ENCODE measurements at places on chromosomes 5 and 9.

DNA sequence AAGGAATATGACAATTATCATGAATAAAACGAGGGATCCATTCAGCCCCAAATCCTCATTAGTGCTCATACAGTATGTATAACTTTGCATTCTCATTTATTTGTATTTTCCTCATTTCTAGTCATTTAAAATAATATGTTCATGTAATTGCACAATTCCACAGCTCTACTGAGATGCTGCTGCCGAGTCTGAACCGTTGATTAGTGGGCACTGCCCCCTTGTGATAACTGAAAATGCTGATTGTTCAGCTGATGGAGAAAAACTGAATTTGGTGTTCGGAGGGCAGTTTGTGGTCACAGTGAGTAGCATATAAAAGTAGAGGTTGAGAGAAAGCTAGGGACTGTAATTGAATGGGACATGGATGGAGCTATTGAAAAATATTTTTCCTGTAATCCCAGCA is 12.2 kb upstream of the GPR151 start:
- no peak for DNase-seq
- no peak overlapping the region for H3K4me3 ChIP-seq
- H3K4me1 ChIP-seq, result no peaks in the 10 kb centered on the region
- no peak overlapping the region for H3K27ac ChIP-seq

DNA sequence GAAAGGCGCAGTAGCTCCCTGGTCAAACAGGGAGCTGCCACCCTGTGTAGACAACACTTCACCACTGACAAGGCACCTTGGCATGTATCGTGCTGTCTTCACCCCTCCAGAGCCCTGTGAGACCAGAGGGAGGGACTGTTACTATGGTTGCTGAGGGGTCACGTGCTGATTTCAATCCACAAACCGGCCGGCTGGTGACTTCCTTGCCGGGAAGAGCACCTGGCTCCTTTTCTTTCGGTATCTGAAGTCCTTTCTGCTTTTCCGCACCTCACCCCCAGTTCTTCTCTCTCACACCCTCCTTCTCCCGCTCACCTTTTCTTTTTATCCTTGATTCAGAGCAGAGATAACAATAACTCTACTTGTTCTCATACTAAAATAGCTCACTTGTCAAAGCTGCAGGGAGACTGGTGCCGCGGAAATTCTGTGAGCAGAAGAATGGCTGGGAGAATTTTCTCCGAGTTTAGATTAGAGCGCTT is 327.2 kb downstream of the ZSWIM6 start:
- H3K27ac ChIP-seq, result no peak overlapping the region
- no peaks in the 10 kb centered on the region for H3K36me3 ChIP-seq
- H3K4me1 ChIP-seq, result no peaks in the 10 kb centered on the region
- H3K4me3 ChIP-seq, result no peak overlapping the region
- DNase-seq, result no peak

GRCh38 chr5:142325725-142326479 is 1.1 kb upstream of the SPRY4 start:
- peak overlapping the region; percentile 82 for H3K4me3 ChIP-seq
- H3K27me3 ChIP-seq, result no peaks in the 10 kb centered on the region
- H3K27ac ChIP-seq, result peak overlapping the region; percentile 85
- H3K36me3 ChIP-seq, result no peaks in the 10 kb centered on the region

DNA sequence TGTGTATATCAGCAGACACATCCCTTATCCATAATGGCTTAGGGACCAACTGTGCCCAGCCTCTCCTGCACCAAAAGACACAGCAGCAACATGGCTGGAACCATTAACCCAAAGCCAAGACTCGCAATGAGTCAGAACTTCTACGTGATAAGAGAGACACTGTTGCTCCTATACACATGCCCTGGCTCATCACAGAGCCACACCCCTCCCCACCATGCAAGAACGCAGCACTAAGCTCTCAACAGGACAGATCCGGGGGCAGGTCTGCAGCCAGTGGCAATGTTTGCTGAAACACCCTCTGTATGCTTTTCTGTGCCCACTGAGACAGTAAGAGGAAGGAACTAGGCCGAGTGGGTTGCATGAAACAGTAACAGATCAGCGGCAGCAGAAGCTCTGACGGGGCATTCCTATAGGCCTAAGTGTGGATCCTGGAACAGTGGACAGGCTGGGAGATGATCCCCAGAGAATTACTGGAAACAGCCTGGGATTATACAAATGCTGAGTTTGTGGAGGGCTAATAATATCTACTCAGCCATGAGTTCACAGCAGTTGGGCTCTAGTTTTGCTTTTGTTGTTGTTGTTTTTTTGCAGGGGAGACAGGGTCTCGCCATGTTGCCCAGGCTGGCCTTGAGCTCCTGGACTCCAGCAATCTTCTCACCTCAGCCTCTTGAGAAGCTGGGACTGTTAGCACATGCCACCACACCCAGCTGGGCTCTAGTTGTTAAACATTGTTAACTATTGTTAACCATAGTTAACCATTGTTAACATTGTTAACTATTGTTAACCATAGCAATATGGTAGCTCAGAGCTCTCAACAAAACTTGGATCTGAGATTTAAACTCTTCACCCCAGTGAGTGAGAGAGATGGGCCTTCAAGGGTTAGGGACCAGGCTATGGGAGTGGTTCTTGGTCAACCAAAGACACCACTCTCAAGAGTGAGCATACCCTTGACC is 41.0 kb downstream of the B4GALT1 start:
- no peak overlapping the region for H3K27ac ChIP-seq
- peaks cover 32% of the 10 kb centered on the region for H3K4me1 ChIP-seq
- H3K27me3 ChIP-seq, result no peaks in the 10 kb centered on the region
- no peaks in the 10 kb centered on the region for H3K36me3 ChIP-seq
- no peak overlapping the region for H3K4me3 ChIP-seq

Measured in PC-9 (cell line).